ENCODE measurements at places on chromosomes 12 and 14.

DNA sequence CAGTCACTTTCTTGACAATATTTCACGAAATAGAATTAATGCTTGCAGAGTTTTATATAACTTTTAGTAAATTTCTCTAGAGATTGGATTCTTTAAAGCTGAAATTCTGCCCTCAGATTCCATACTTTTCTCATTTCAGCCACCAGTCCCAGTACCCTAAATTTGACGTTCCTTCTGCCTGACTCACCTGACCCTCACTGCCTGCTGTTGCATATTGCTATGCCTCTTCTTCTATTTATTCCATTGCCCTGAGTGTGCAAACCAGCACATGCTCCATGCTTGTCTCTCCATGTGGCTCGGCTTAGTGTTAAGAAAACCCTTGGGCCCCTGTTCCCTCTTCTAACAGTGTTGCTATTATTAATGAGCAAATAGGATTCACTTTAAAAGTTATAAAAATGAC is 533.3 kb downstream of the LRFN5 start:
- DNase-seq = no peak

GRCh38 chr14:99600232-99600888 is 3.6 kb downstream of the CCDC85C start:
- no peak for DNase-seq

- DNase-seq = no peak
Observed at GRCh38 chr12:57099766-57100165, 10.9 kb downstream of the NAB2 start.

DNA sequence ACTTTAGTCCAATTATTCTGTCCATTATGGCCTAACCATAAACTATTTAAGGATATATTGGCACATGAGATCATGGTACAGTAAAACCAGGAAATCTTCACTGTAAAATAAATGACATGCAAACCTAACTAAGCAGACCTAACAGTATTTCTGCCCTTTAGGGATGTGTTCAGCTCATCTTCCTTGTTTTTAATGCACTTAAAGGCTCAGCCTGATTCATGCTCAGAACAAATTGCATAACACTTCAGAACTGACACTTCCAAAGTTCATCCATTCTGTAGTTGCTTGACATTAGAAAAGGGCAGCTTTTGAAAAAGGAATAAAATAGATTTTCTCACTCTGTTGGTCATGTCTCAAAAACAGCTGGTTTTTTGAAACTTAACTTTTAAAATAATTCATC is 708.5 kb downstream of the C12orf50 start:
- no peak for DNase-seq

GRCh38 chr12:46402451-46402850 is 29.9 kb upstream of the SLC38A2 start:
- DNase-seq = no peak

GRCh38 chr12:41221491-41221890 is 33.4 kb downstream of the PDZRN4 start:
- no peak for DNase-seq

DNA sequence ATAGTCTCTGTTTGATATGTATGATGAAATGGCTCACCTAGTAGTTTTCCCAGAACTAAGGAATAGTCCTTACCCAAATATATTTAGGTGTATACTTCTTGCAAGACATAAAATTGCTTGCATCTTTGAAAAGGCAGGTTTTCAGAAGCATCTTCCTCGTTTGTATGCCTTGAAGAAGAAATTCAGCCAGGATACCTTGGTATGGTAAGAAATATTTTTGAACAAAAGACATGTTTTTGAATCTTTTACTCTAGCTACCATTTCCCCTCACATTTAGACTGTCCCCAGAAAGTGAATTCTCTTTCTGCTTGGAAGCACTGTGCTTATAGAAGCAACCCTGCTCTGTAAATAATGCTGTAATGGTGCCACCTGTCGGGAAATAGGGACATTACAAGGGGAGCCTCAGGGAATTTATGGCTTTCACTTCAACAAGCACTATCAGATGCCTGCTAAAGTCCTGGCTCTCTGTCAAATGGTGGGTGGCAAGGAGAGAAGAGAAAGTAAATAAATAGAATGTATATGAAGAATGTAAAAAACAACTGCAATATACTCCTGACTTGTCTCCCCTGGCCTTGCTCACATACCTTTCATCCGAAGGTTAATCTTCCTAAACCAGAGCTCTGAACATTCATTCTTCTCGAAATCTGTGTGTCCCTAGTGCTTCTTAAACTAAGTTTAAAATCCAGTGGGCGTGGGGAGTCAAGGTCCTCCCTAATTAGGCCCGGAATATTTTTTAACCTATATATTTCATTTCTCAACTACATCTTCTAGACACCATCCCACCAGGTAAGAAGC is 6.1 kb downstream of the CCDC184 start:
- peak; percentile 38 for DNase-seq

DNA sequence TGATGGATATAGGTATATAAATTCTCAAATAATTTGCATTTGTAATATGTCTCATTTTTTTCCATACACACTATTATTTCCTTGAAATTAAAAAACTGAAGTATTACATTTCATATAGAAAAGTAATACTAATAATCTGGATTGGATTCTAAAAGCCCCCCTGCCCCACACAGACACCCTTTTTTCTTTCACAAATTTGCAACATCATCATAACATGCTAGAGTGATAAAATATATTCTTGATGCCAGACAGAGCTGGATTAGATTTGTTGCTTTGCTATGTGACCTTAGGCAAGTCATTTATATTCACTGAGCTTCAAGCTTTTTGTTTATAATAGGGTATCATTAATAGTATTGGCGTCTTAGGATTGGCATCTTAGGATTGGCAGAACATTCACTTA is 6.7 kb upstream of the PKP2 start:
- DNase-seq = no peak

DNA sequence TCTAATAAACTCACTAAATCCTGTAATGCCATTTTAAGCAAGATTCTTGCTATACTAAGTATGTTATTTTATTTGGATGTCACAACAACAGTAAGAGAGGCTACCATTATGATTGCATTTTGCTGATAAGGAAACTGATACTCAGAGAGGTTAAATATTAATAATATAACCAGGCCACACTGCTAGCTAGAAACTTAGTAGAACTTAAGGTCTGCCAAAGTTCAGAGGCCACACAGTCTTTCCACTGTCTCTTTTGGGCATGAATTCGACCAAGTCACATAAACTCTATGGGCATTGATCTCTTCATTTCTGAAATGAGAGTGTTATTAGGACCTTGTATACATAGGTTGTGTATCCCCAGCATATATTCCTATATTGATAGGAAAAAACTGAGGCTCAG is 147.9 kb downstream of the SYNE2 start:
- DNase-seq = no peak

GRCh38 chr12:3931776-3932175 is 58.6 kb upstream of the PARP11 start:
- DNase-seq = no peak

GRCh38 chr14:54493293-54493692 is 4.5 kb upstream of the GMFB start:
- no peak for DNase-seq

DNA sequence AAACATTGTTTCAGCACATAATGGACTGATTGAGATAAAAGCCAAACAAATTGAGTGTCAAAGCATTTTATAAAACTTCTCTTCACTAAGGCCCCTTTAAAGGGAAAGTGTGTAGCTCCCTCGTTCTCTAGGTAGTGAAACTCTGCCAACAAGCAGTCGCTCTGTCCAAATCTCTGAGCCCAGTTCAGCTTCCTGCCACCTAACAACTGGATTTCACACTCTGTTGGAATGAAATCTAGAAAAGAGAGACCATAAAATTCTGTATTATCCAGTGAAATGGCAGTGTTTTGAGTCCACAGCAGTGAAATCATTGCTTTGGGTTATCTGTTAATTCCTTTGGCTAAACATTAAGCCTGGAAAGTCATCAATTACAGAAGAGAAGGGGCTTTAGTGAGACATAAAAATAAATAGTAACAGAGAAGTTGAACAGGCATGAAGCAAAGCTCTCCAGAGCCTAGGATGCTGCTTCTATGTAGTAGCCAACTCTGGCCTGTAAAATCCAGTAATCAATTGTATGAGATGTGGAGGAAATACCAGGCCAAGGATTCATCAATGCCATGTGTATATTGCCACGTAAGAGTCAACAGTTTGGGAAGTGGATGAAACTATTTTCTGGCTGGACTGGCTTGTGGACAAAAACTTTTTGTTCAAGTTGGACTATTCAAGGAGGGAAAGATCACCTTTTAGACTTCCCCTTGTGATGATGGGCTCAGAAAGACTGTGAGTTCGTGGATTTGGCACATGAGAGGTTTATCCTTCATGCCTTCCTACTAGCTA is 122.5 kb downstream of the WIF1 start:
- DNase-seq = no peak

DNA sequence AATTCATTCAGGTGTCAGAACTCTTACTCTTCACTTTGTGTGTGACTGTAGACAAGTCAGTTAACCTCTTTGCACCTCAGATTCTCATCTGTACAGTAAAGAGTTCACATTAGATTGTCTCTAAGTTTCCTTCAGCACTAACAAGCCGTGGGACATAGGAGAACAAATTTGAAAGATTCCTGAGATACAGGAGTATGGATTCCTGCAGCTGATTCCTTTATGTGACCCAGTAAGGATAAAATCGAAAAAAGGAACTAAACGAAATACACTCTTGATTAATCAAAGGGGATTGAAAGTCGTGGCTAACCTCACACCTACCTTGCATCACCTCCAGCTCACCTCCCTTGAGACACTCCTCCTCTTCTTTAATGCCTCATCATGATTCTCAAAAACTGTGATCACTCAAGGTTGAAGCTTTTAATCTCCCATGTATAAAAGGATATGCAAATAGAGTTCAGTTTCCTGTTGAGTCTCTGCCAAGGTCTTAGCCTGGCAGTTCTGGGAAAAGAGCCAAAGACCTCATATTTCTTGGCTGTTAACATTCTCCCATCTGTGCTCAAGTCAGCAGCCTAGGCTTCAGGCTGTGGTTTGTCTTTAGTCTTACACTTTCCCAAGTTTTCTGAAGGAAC is 156.6 kb downstream of the DAD1 start:
- DNase-seq = no peak

GRCh38 chr12:62291864-62292760 is 31.9 kb downstream of the USP15 start:
- DNase-seq = no peak

DNA sequence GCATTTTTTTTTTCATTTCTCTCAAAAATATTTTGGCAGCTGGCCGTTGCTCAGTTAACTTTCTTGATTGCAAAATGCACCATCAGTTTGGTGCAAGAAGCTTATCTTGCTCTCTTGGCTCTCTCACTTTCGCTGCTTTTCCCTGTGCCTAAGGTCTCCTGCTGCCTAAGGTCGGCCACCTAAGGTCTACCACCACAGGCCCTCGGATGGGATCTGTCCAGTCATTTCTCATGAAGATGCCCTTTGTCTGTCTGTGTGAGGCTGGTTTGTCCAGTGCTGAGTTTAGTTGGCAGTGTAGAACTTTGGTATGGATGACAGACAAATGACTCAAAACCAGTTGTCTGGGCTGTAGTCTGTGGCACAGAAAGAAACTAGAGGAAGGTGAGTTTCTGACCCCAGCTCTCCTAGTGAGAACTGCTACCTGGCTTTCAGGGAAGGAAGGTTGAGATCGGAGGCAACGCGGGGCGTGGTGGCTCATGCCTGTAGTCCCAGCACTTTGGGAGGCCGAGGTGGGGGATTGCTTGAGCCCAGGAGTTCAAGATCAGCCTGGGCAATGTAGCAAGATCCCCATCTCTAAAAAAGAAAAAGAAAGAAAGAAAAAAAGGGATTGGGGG is 2.6 kb downstream of the MLXIP start:
- no peak for DNase-seq

DNA sequence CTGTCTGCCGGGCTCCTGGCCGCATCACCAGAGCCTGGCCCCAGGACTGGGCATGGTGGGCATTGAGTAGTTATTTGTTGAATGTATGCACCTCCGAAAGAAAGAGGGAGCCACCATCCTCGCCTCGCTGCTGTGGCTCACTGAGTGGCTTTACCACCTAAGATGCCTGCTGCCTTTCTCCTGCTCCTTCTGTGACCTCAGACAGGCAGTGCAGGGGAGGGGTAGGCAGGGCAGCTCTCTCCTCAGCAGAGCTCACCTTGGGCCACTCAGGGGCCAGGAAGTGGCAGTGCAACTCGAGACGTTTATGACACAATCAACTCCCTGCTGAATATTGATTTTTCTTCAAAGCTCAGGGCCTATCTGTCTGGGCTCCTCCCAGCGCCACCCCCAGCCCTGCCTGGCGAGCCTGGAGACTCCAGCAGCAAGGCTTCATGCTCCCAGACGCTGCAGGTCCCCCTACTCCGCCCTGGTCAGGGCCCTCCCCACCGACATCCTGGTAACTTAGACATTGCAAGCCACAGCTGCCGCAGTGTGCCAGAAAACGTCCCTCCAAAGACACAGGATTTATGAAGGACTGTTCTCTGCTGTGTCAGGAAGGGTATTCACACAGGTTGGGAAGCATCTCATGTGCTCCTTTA is 84.3 kb upstream of the DIO3 start:
- DNase-seq = no peak

DNA sequence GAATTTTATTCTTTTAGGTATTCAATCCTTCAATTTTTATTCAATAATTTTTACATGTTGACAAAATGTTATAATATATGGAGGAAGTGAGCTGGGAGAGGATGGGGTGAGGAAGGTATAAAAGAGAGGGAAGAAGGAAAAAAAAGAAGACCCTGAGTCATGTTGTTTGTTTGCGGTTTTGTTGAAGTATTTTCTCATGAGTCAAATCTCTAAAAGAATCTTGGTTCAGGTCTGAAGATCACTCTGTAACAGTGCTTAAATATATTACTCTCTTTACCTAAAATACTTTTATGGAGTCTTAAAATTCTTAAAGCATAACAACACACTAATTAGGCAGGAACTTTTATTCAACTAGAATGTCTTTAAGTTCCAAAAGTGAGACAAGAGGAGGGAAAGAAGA is 489.6 kb upstream of the GARIN6 start:
- DNase-seq = no peak

DNA sequence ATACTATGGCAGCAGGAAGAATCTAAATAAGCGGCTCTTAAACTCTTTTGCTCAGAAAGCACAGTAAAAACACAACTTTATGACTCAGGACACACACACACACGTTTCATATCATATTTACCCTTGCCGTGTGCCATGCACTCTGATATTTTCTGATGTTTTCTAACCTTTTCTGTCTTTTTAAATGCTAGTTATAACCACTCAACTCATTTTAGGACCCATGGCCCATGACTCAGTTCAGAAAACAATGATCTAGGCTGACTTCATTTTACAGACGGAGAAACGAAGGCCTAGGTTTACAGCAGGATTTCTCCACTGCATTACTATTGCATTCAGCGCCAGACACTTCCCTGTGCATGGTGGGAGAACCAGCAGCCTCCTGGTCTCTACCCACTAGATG is 9.1 kb downstream of the VWF start:
- DNase-seq = no peak

- DNase-seq = no peak
Observed at GRCh38 chr12:46208370-46208769, 60.5 kb downstream of the SLC38A1 start.

DNA sequence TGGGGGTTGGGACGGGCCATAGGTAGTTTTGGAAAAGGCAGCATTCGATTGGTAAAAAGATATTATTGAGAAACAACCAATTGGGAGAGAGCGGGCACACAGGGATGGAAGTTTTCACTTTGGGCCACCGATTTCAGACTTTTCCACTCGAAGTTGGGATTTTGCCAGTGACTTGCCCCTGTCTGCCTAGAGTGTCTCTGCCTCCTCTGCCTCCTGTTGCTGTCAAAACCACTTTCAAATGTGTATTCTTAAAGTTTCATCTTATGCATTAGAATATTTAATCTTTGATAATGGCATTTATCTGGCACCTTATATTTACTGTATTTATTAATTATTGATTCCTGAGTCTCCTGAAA is 182.3 kb downstream of the FUT8 start:
- DNase-seq = no peak

GRCh38 chr14:51424041-51424440 is 184.0 kb downstream of the TMX1 start:
- DNase-seq = no peak

- DNase-seq = no peak
Observed at GRCh38 chr12:58095002-58095401, 153.6 kb downstream of the ATP23 start.
